ENCODE measurements at places on chromosomes 1 and 21.
A peak's percentile ranks its signal among the peaks of the same experiment; 100 is the strongest.

DNA sequence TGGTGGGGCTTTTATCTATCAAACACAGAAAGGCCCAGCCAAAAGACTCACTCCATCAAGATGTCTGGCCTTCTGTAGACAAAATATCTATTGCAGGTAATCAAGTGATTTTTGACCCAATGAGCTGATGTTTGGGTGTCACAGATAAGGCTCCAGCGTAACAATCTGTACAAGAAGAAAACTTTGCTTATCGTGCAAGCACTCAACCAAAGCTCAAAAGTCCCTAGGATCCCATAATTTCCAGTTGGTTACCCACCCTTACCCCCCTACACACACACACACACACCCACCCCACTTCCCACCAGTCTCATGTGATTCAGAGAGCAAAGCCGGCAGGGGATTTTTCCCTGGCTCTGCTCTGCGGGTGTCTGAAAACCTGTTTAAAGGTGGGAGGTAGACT lies 5.8 kb downstream of the ITPKB start:
- no peak for DNase-seq

GRCh38 chr1:166980383-166980782 lies 5.0 kb upstream of the ILDR2 start:
- peak; percentile 86 for DNase-seq

DNA sequence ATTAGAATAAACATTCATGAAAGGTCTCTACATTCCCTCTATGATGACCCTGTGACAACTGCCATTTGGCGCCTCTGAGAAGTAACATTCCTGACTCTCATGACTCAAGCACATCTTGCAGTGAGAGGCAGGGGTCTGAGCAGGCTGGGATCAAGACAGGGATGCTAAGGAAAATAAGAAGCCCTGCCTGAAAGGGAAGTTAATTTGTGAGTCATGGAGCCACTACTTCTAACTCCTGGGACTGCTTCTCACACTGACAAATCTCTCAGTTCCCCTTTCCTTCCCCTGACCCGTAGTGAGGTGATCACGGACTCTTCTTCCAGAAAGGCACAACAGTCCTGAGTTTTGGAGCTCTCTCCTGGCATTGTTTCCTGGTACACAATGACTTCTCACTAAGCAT lies 231.9 kb downstream of the TNR start:
- no peak for DNase-seq

DNA sequence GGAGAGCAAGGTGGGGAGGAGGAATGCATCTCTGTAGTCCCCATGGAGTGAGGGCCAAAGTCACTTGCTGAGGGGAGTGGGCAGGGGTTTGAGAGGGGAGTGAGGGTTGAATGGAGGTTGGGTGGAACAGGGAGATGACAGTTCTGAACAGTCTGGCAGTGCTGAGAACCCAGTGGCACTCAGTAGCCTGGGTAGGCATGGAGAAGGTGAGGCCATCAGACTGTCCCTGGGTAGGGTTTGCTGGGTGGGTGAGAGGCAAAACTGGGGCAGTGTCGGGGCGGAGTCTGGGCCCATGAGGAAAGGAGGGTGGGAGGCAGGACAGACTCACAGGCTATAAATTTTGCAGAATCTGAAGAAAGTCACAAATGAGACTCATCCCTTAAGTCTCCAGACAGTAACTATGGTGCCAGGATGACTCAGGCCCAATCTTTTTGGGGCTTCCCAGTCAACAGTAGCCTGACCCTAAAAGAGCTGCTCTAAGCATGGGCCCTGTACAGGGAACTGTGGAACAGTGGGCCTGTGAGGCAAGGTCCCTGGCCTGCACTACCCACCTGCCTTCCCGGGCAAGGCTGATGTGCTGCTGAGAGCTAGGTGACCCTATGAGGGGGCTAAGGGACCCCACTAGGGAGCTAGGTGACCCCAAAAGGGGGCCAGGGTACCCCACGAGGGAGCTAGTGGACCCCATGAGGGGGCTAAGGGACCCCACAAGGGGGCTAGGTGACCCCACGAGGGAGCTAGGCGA lies 51.0 kb upstream of the DMRTB1 start:
- no peak for DNase-seq

DNA sequence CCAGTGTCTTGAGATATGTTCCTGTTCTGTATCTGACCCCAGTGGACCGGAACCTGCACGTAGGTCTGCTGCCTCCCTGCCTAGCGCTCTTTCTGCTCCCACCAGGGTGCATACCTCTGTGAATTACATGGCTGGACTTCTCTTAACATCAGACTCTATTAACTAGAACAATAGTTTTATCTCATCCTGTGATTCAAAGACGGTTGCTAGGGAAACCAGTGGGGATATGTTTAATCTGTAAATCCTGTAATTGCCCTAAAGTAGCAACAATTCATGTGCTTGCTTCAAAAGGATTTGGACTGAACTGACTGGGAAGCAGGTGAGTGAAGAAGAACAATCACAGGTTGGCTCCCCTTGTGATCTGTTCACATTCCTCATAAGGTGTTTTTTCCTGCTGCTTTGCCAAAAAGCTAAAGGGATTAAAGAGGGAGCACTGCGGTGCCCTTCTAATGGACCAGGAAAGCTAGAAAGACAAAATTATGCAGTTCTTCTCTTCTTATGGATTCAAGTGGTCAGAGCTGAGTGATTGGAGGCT lies 52.7 kb upstream of the DIRAS3 start:
- DNase-seq: no peak

GRCh38 chr1:27884006-27884954 lies 11.9 kb downstream of the THEMIS2 start:
- no peak for DNase-seq

DNA sequence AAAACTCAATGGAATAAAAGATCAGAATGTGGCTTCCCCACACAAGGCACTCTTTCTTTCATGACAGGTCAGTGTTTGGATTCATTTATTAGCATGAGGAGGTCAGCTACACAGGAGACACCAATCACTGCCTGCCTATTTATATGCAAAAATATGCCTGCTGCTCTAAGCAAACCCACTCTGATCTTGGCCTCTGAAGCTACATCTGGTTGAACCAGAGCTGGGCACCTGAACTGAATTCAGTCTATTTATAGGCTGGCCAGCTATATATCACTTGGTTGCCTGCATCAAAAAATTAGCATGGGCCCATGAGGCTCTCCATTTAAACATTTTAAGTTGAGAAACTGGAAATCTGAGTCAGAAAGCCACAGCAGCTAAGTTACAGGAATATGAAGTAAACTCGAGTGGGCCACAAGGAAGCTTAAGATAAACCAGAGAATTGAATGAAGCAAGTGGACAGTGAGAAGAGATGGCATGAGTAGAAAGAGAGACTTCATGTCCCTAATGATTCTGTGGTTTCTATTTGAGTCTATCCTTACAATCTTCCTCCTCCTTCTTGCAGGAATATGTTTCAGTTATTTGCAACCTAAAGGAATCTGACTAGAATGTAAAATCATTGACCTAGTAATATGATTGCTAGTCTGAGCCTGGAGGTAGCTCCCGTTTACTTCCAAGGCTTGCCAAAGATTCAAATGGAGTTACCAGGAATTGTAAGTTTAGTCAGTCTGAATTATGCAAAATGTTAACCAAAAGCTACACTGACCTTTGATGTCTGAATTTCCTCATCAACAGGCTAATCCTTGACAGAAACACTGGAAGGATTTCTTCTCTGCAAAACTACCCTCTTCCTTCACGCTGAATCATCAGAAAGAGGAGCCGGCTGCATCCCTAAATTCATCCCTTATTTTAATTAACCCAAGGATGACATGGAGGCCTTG lies 17.7 kb downstream of the DDAH1 start:
- no peak for DNase-seq

- DNase-seq: no peak
Measured at GRCh38 chr1:239891621-239892358, 199.9 kb upstream of the FMN2 start.

DNA sequence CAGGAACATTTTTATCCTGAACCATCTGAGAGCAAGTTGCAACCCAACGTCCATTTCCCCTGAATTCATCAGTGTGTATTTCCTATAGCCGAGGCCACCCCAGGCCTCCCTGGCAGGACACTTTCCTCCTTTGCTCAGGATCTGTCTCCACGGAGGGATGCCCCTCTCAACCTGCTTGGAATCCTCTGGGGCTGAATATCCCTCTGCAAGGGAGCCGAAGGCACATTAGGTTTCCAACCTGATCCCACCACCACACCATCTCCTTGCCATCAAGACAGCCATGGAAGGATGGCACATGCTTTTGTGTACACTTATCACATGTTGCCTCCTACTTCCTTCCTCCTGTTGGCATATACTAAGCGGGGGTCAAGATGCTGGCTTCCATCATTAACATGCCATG lies 74.8 kb upstream of the EDN2 start:
- DNase-seq: no peak

GRCh38 chr1:1088801-1089680 lies 14.9 kb upstream of the RNF223 start:
- no peak for DNase-seq

- no peak for DNase-seq
Measured at GRCh38 chr1:226093621-226094020, 31.1 kb downstream of the H3-3A start.

- no peak for DNase-seq
Measured at GRCh38 chr1:230104395-230105244, 37.6 kb downstream of the GALNT2 start.

GRCh38 chr21:34667761-34668160 lies 1.0 kb upstream of the CLIC6 start:
- DNase-seq: no peak

DNA sequence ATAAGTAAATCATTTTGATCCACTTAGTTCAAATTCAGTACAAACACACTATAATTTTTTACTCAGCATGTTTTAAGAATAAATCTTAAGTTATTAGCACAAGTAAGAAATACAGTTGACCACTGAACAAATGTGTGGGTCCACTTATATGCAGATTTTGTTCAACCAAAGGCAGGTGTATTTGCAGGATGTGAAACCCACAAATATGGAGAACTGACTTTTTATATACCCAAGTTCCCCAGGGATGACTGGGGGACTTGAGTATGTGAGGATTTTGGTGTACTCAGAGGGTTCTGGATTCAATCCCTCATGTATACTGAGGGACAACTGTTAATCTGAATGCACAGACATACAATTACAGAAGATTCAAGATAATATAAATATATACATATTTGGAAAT lies 25.7 kb upstream of the ERICH3 start:
- DNase-seq: no peak

DNA sequence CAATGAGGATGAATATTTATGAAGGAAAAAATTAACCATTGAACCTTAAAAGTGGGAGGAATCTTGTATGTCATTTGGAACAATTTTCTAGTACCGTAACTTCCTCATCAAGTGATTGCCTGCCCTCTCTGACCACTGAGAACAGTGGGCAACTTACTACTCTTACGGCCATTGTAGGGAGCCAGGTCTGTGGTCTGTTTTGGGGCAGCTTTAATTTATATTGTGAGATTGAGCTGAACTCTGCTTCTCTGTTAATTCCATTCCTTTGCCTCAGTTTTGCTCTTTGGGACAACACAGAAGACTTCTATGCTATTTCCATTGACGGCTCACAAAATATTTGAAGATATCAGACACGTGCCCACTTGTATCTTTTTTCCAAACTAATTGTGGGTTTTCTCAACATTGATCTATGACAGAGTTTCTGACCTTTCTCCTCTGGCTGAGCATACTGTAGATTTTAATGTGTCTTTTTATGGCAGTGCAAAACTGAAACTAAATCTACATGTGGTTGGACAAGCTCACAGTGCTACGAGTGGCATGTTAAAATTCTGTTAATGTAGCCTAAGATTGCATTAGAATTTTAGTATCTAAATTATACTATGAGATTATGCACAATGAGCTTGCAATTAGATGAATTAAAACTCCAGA lies 27.8 kb upstream of the ZNF281 start:
- DNase-seq: no peak

- no peak for DNase-seq
Measured at GRCh38 chr1:242674951-242675645, 150.6 kb upstream of the PLD5 start.

- no peak for DNase-seq
Measured at GRCh38 chr1:150564051-150564991, 15.1 kb downstream of the MCL1 start.

DNA sequence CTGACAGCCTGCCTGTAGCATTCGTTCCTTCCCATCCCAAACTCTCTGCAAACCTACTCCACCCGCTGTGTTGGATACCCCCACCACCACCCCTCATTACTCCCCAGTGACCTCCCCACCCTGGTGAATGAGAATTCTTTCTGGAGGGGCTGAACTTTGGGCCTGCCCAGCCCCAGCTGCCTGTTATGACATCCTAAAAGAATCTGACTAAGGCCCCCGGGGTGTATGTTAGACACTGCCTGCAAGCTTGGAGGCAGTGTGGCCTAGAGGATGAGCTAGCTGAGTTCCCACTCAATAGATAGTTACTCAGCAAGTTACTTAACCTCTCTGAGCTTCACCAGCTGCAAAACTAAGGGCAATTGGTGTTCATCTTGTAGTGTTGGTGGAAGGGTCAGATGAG lies 110.2 kb upstream of the FGGY start:
- no peak for DNase-seq

DNA sequence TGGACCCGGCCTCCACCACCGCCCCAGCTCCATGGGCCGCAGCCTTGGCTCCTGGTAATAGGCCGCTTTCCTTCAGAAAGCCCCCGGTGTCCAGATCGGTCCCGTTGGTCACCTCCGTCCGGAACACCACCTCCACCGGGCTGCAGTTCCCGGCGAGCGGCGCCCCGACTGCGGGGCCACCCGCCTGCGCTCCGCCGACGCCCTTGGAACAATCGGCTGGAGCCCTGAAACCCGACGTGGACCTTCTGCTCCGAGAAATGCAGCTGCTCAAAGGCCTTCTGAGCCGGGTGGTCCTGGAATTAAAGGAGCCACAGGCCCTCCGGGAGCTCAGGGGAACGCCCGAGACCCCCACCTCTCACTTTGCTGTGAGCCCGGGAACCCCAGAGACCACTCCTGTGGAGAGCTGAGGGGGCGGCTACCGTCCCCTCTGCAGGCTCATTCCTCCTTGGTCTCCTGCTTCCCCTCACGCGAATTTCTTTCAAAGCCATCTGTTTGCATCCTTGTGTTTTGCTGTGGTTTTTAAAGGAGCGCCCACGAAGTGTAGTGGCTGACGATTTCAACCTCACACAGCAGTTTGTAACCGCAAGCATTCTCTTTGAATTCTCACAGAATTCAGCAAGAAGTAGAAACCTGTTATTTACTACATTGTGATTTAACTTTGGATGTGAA lies 6.0 kb downstream of the FCRLB start:
- DNase-seq: no peak

- DNase-seq: no peak
Measured at GRCh38 chr1:39127513-39127912, 77.0 kb upstream of the MACF1 start.

DNA sequence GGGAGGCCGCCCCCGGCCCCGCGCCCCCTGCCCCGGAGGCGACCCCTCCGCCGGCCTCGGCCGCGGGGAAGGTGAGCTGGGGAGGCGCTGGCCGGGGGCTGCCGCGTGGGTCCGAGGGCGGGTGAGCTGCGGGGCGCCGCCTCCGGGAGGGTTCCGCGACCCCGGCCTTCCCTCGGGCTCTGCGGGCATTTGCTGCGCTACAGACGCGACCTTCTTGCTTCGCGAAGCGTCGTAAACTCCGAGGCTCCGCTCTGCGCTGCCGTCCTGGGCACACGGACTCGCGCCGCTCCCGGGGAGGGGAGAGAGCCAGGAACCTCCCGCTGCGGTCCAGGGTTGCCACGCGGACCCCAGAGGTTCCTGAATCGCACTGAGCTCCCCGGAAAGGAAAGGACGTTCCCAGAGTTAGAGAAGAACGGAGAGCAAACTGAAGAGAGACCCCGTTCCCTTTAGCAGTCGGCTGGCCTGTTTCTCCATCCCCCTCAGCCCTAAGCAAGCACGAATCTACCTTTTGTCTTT lies 345 bp downstream of the SLX9 start:
- DNase-seq: no peak

Data from NCI-H1436 treated with DMSO at 0.1 percent for 48 hours (cell line).